ENCODE measurements at places on chromosomes 12 and 14.

DNA sequence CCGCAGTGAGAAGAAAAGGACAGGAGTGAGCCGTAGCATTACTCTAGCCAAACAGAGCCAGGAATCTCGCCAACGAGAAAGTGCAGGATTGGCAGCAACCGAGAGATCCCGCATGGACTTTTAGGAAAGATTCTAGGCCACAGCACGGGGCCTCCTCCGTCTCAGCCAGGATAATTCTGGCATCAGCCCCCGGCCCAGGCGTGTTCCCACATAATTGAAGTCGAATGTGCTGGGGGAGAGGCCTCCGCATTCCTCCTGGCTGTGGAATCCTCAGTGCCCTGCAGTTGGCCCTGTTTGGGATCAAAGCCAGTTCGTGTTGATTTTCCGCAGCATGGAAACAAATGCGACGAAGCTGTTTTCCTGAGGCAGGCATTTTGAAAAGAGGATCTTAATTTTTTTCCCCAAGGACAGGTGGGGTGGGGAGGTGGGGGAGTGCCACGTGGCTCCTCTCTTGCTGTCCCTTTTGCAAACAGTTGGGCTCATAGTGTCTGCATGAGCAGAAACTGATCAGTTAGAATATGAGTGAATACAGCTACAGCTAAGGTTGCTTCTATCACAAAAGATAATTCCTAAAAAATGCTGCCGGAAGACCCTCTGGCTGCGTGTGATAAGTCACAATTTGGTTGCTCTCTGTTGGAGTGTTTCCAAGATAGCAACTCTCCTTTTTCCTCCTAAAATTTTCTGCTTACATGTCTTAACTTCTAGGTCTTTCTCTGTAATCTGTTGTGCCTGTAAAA is 37.3 kb upstream of the ATXN2 start:
- no peak for DNase-seq

- no peak for DNase-seq
Measured at GRCh38 chr14:21714318-21714929, 40.8 kb upstream of the OR4E1 start.

DNA sequence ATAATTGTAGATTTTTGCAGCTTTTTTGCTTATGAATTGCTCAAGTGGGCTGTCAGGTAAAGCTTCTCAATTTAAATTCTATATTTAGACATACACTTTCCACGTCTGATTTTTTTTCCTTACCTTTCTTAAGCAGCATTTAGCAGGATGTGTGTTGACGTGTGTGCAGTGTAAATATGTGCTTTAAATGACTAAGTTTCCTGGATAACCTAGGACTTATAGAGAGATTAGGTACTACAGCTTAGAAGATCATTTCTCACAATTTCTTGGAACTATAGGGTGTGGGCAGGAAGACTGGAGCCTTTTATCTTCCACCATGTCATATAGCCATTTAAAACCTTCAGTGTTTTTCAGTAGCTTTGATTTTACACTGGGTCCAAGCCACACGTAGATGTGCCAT is 263.5 kb downstream of the NOVA1 start:
- DNase-seq = no peak

- DNase-seq = no peak
Measured at GRCh38 chr12:53941187-53941586, 2.6 kb downstream of the HOXC13 start.

- no peak for DNase-seq
Measured at GRCh38 chr12:65923228-65923627, 98.9 kb downstream of the HMGA2 start.

- no peak for DNase-seq
Measured at GRCh38 chr14:28673056-28673455, 93.5 kb upstream of the FOXG1 start.

DNA sequence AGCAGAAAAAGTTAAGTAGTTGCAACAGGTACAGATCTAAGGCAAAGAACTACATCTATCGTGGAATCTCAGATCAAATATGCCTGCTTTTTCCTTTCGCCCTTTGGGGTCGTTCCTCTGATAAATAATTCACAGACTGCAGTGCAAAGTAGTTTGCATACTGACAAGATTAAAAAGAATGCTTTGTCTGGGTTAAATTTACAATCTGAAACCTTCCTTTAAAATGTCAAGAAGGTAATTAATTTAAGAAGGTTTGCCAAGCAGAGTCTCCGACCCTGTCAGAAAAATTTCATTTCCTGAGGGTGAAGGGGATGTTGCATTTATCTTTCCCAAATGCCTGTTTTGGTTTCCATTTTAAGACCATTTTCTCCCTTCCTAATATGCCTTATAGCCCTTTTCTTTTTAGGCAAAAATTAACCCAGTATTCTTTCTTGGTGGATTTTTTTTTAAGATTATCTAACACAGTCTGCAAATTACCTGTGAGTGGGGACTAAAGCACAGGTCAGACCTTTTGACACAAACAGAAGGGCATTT is 406.9 kb downstream of the LRIG3 start:
- no peak for DNase-seq

DNA sequence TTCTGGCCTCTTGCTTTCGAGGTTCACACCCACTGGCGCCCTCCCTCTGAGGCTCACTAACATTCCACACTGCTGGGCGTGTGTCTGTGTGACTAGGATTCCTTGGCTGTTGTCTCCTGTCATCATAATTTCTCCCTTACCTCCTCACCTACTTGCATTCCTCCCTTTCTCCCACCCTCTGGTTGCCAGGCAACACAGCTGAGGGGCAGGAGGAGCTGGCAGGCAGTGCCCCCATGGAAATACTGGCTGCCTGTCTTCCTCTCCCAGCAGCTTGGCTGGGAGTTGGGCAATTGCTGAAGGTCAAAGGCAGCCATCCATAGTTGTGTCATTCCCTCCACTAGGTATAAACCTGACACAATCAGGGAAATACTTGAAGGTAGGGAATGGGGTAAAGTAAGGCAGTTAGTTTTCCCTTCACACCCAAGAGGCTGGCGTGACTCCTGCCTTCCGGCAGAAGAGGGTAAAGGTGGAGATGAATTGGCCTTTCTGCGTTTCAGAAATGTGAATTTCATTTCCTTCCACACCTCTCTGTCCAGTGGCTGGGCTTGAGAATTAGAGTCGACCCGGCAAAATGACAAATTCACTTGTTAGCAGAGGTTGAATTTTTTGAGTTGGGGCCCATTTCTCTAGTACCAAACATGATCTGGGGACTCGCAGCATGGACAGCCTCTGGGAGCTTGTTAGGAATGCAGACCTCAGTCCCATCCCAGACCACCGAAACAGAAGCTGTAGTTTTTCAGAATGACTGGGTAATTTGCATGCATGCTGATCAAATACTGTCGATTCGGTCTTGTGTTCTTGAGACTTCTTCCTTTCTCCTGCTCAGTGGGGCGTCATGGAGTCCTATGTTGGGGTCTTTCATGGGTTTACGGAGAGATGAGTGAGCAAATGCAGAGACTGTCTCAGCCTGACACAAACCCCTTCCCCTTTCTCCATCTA is 24.3 kb upstream of the EMP1 start:
- DNase-seq = no peak

- no peak for DNase-seq
Measured at GRCh38 chr12:67457778-67458665, 188.9 kb downstream of the CAND1 start.

- DNase-seq = no peak
Measured at GRCh38 chr12:72872996-72873395, 600.8 kb downstream of the TRHDE start.

- DNase-seq = no peak
Measured at GRCh38 chr12:91921555-91921954, 224.1 kb downstream of the BTG1 start.

GRCh38 chr14:22542360-22542759 is 46.7 kb downstream of the DAD1 start:
- DNase-seq = no peak

- DNase-seq = peak; percentile 23
Measured at GRCh38 chr14:20614038-20614840, 23.1 kb upstream of the RNASE12 start.

GRCh38 chr12:40734276-40734675 is 42.0 kb downstream of the CNTN1 start:
- DNase-seq = no peak

GRCh38 chr14:60003991-60004390 is 84.0 kb downstream of the LRRC9 start:
- DNase-seq = no peak

DNA sequence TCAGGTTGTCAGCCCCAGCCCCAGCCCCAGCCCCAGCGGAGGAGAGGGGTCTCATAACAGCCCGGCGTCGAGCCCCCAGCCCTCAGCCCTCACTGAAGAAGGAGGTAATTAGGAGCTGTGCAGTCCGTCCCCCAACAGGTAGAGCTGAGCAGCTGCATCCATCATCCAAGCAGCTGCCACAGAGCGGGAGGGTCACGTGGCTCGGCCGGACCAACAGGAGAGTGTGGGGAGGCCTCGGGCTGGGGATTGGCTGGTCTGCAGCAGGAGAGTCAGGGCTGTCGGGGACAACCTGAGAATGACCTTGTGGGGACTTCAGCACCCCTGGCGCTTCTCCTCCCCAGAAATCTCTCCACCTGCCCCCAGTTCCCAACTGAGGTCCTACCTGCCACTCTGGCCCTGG is 29.6 kb downstream of the SMUG1 start:
- DNase-seq = no peak

- DNase-seq = no peak
Measured at GRCh38 chr14:51730098-51730497, 78.4 kb downstream of the FRMD6 start.

DNA sequence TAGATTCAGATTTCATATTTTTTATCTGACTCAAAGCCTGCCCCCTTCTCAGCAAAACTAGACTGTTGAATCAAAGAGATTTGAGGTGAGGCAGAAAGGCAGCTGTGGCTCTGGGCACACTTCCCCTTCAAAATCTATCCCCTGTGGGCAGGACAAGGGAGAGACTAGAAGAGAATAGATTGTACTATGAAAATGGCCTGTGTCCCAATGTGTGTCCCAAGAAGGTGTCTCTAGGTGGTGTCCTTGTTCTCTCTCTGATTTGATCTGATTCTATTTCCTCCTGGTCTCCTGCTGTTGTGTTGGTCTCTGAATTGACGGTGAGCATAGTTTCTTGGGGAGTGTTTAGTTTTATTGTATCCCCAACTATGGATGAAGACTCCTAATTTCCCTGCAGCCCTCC is 565.8 kb upstream of the ATP2B1 start:
- DNase-seq = no peak

- DNase-seq = no peak
Measured at GRCh38 chr12:106978035-106978800, 8.7 kb downstream of the MTERF2 start.

GRCh38 chr12:80712866-80713265 is 3.8 kb upstream of the MYF5 start:
- DNase-seq = no peak

DNA sequence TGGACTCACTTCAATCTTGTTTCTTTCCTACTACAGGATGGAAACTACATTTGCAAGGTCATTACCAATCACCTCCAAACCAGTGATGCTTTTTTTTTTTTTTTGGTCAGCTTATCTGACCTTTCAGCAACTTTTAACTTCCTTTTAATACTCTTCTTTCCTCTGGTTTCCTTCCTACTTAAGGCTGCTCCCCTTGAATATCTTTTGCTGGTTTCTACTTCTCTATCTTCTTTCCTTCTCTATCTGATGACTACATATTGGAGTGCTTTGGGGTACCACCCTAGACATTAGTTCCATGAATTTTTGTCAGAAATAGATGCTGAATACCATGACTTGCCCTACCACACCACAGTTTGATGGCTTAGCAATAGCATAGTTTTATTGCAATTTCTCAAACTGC is 197.7 kb upstream of the DDHD1 start:
- no peak for DNase-seq

DNA sequence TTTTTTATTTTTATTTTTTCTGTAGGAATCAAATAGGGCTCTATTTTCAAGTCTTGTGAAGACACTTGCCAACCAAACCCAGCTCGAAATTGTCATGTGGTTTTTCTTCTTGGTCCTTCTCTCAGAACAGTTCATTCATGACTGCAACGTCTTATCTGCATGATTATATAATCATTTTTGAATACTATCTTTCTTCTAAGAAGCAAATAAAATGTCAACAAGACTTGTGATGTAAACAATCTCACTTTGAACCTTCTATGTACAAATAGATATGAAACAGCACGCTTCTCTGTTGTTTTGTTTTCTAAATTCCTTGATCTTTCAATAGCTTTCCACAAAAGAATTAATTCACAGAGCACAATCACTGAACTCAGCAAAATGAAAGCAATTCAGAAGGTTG is 320.7 kb downstream of the SOX5 start:
- DNase-seq = no peak

DNA sequence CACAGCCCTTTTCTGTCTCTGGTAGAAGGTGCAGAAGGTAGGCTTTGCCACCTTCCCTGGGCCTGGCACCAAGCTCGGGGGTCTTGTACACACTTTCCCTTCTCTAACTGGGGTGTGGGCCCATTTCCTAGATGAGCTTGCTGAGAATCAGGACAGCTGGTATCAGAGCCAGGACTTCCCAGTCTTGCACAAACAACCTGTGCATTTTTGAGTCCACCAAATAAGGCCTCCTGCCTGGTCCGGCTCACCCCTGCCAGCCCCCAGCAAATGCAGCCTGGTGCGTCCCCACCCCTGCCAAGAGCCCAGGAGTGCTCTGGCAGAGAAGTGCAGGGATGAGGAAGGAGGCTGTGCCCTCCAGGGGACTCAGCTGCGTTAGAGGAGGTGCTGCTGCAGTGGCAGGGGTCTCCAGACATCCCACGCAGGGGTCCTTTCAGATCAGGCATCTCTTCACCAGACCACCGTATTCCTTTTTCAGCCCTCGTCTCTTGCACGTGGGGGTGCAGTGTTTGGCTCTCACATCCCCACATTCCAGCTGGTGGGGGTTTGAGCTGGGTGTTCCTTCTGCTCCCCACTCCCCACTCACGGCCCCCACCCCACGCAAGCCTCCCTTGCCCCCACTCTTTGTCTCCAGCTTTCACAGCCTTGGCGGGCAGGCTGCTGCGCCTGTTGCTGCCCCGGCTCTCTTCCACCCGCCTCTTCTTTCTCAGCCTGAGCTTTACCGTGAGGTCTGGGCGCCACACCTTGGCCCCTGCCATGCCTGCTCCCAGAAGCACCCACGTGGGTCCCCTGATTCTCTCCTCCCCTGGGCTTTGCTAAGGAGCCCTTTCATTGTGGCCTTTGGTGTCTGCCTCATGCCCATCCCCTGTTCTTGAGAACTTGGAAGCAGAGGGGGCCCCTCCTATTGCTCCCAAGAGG is 32.3 kb downstream of the MEG3 start:
- DNase-seq = no peak

DNA sequence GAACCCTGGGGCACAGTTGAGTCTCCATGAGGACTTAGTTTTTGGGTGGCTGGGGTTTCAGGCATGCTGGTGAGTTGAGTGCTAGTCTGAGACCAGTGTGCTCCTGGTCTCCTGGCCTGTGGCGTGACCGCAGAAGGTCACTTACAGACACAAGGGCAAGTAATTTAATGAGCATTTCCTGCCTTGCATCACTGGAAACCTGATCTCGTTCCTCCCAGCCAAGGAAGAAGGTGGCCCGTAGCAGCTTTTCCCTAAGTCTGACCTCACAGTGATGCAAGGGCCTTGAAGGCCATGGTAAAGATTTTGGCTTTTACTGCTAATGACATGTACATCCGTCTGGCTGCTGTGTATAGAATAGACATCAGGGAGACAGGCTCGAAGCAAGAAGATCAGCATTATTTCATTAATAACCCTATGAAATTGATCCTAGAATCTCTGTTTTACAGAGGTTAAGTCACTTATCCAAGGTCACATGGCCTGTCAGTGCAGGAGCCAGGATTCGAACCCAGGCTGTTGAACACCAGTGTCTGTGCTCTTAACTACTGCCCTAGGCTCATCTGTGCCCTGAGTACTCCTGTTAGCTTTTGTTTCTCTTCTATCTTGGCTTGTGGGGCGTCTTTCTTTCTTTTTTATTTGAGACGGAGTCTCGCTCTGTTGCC is 4.6 kb downstream of the TMEM120B start:
- no peak for DNase-seq
